ENCODE measurements at places on chromosomes 11 and 22.
A peak's percentile ranks its signal among the peaks of the same experiment; 100 is the strongest.

- no peak for DNase-seq
Measured at GRCh38 chr22:35172442-35172841, 84.9 kb upstream of the HMGXB4 start.

DNA sequence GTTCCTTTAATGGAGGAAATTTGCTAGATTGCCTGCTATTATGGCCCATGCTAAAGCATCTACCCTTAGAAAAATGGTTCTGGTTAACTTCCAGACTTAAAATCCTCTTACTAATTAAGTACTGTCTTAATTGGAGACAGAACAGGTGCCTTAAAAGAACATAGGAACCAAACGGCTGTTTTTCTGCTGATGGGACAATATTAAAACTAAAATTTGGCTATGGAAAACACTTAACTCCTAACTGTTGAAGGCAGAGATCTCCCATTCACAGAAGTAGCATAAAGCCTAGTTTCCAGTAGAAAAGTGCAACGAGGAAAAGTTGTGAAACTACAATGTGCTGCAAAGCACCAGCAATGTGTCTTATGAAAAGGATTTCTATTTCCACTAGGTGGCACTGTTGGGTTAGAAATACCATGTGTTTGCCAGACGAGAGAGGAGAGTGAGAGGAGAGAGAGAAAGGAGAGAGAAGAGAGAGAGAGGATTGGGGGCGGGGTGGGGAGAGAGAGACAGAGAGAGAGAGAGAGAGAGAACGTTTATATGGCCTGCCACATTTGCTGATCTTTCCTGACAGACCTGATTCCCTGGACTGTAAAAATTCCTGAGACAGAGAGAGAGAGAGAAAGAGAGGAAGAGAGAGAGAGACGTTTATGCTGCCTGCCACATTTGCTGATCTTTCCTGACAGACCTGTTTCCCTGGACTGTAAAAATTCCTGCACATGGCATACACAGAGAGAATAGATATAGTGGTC, 51.5 kb downstream of the FAM181B start:
- DNase-seq, result peak; percentile 90

DNA sequence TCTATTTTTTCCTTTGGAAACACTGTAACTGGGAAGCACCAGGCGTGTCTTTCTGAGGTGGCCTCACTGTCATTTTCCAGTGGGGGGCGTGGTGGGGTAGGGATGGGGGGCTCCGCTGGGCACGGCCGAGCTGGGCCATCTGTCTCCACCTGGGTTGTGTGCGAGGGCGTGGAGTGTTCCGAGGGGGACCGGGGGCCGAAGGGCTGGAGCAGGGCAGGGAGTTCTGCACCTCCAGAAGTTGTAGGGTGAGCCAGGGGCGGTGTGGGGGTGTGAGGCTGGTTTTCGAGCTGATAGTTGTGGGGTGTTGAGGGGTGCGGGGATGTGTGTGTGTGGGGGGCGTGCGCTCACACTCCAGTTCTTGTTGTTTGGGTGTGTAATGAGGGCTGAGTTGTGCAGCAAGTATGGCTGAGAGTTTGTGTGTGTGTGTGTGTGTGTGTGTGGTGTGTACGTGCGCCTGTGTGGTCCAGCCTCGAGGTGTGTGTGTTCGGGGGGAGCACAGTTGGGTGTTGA, 10.8 kb downstream of the YPEL4 start:
- DNase-seq, result peak; percentile 28

DNA sequence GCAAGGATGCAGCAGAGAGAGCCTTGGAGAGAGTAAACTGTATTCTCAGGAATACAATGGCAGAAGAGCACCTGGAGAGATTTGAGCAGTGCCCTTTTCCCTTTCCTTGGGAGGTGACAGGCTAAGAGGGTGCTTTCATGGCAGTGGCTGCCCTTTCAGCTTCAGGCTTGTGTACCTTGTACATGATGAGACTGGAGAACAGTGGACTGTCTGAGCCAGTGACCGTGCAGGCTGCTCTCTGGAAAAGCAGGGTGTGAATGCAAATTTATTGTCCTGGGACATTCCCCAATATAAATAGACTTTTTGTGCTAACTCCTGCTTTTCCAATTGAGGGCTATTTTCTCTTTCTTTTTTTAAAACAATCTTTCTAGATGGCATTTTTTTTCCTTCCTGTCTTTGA, 99.3 kb downstream of the TRIM44 start:
- no peak for DNase-seq

- DNase-seq, result no peak
Measured at GRCh38 chr11:63966444-63966843, 8.0 kb upstream of the COX8A start.

DNA sequence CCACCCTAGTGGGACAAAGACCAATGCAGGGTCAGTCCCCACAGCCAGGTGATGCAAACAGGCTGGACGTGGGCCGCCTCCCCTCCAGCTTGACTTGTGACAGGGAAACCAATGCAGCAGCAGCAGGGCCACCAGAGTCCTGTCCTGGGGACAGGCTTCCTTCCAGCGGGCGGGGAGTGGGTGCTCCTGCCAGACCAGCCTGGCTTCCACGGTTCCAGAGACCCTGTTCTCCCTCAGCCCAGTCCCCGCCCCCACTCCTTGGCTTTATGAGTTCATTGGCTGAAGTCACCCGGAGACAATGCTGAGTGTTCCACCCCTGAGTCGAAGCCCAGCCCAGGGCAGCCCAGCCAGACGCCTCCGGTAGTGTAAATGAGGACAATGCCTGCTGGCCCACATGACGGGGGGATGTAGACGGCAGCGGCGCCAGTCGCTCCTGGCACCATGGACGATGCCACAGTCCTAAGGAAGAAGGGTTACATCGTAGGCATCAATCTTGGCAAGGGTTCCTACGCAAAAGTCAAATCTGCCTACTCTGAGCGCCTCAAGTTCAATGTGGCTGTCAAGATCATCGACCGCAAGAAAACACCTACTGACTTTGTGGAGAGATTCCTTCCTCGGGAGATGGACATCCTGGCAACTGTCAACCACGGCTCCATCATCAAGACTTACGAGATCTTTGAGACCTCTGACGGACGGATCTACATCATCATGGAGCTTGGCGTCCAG, at the start of gene TSSK2:
Gene TSSK2 (plus strand): TSS at position 350 of the 726 bp plus-strand sequence. CDS start 92 bp downstream, at position 442.
- DNase-seq, result no peak

GRCh38 chr11:31927982-31928381, 116.9 kb upstream of the PAX6 start:
- DNase-seq, result no peak

DNA sequence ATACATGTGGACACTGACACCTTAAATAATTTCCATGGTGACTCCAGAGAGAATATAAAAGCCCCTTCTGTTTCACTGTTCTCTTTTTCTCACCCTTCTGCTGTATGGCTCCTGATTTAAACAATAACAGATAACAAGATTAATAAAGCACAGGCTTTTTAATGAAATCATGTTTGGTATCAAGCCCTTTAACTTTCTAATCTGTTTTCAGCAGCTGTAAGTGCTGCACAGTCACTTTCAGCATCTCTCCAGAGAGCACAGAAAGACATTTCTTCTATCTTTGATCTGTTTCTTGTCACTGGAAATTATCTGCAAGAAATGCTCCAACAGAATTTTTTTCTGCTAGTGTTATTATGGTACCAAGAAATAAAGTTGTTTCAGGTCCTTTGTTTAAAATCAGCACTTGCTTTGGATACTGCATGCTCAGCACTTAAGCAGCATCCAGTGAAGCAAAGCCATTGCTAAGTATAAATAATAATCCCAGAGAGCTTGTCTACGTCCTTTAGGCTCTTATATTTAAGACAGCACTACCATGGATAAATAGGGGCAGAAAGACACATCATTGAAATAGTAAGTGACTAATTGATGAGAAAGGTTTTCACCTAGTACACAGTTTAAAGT, 134.2 kb upstream of the CARD18 start:
- DNase-seq, result no peak

GRCh38 chr11:90468923-90469322, 246.1 kb upstream of the CHORDC1 start:
- no peak for DNase-seq

DNA sequence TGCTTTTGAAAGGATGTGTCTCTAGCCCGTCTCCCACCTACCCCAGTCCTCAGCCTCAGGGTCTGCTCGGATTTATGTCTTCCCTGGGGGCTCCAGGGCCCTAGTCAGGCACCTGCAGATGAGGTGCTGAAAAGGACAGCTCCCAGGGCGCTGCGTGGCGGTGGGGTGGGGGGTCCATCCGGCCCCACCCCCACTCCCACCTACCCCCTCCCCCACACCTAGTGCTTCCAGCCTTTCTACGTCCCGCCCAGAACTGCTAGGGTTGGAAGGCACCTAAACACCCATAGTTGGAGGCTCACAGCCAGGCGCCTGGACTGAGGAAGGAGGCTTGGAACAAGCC, 1.4 kb upstream of the ROBO3 start:
- no peak for DNase-seq

DNA sequence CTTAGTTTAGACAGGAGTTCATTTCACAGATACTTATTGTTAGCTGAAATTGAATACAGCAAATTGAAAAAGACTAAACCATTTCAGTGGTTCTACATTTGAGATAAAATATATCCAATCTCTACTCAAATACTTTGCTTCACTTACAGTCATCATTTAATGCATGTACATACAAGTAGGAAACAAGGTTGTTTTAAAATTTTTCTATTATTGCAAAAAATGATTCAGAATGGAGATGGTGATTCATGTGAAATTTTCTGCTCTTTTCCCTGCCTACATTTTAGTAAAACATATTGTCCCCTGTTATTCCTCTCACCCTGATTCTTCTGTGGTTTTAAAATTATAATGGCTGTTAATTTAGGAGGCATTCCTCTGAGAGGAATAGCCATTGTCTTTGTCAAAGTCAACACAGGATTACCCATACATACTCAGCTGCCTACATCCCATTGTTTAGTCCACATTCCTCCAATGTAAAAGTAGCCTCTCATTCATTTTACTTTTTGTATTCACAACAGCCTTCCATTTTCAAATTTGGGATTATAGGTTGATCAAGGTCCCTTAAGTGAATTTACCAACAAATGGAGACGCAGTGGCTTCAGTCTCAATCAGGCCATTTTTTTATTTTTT, 60.1 kb downstream of the TRPC6 start:
- DNase-seq, result no peak

DNA sequence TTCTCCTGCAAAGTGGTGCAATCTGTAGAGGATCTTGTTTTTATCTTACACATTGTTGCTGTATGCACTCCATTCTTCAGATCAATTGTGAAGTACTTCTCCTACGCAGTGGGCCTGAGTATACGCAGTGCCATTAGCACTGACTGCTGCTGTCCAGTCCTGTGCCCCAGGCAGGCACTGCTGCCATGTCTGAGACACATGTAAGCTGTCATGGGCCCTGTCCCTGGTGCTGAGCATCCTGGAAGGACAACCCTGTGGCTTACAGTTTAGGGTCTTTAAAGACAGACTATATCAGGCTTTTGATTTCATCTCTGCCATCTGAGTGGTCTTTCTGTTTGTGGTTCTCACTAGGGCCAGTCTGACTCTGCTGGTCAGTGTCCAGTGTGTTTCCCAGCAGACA, 44.8 kb upstream of the PTPN5 start:
- peak; percentile 3 for DNase-seq

DNA sequence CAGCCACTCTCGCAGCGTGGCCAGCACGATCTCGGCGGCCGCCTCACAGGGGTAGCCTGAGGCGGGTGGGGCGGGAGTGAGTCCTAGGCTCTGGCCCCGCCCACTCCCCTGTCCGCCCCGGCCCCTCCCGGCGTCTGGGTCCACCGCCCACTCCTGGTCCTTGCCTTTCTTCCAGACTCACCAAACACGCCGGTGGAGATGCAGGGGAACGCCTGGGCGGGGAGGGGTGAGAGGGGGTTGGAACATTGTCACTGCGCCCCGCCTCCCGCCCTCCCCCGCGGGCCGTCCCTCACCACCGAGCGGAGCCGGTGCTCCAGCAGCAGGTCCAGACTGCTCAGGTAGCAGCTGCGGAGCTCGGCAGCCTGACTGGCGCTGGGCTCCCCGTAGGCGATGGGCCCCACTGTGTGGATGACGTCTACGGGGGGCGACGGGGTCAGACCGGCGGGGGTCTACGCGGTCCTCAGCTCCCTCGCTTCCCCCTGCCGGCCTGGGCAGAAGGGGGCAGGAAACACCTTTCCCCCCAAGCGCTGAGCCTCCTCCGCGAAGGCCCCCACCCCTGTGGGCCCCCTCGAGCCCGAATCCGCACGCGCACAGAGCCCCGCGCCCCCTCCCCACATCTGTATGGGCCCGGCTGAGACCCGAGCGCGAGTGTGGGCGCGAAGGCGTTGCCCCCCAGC, 13.2 kb downstream of the OTUB1 start:
- peak; percentile 22 for DNase-seq

- DNase-seq, result no peak
Measured at GRCh38 chr11:71181566-71181965, 70.8 kb downstream of the SHANK2 start.

GRCh38 chr11:2139621-2140337, 590 bp upstream of the IGF2 start:
- DNase-seq, result peak; percentile 49

GRCh38 chr11:2136952-2137201, 2.3 kb downstream of the IGF2 start:
- no peak for DNase-seq

GRCh38 chr11:130223291-130223971, 63.8 kb downstream of the ST14 start:
- no peak for DNase-seq

DNA sequence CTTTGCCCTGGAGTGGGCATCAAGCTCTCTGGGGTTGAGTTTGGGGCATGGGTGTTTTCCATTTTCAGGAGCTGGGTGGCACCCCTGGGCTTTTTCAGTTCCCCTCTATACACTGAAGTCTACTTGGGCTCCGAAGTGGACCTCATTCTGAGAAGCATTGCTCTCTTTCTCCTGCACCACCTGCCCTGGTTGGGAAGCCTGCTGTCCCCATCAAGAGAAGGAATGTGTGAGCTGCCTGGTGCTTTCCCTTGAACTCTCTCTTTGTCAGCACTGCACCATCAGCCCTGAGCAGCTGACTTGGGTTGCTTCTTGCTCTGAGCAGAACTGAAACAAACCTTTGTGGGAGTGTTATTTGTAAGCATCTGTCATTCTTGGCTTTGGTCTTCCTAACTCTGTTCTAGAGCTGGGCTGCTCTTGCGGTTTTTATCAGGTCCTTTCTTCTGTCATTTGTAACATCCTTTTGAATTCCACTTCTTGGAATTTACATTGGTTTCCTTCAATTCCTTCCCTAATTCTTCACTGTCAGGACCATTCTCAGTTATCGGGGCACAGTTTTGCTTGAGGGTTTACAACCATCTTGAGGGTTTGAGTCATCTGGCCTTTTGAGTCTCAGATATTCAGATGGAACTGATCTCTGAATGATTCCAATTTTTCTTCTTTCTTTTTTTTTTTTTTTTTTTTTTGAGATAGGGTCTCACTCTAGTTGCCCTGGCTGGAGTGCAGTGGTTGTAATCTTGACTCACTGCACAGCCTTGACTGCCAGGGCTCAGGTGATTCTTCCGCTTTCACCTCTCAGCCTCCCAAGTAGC, 20.5 kb downstream of the UBE2L3 start:
- no peak for DNase-seq

GRCh38 chr11:102119997-102120396, 9.8 kb downstream of the YAP1 start:
- DNase-seq, result peak; percentile 65

Measured in adipocyte (in vitro differentiated cells).